ENCODE measurements at places on chromosomes 16 and 17.

DNA sequence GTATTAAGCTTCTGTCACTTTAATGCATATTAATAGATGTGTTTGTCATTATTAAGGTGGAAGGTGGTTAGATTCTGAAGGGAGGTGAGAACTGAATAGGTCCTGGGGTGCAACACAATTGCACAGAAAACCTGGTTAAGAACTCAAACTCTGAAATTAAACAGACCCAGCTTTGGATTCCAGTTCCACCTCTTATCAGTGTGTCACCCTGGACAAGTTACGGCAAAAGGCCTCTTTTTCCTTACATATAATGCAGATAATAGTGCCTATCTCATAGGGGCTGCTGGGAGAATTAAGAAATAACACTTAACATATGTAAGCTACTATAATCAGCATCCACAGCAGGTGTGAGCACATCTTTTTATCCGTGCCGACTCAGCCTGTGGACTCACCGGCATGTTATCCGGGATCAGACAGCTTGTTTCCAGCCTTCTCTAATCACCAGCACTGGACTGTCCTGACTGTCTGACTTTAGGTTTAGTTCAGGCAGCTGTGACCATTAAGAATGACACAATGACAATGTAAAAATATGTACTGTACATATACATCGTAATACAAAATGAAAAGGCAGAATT is 31.4 kb downstream of the TEX2 start:
- no peak for DNase-seq

GRCh38 chr16:73848993-73849392 is 447.6 kb upstream of the PSMD7 start:
- no peak for DNase-seq

DNA sequence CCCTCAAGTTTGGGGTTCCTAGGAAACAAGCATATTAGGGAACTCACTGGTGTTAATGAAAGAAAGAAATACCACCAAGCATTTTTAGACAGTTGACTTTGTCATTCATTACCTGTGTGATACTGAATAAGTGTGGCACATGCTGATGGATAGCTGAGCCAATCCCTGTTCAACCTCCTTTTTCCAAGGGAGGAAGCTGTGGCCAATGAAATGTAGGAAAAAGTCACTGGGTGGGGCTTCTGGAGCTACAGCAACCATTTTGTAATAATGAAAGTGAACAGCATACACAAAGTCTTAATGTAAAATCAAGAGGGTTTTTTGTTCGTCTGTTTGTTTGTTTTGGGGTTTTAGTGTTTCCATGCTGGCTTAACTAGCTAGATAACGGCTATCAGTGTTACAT is 254.3 kb upstream of the SALL1 start:
- DNase-seq, result no peak

GRCh38 chr16:20829536-20829935 is 23.2 kb downstream of the REXO5 start:
- no peak for DNase-seq

DNA sequence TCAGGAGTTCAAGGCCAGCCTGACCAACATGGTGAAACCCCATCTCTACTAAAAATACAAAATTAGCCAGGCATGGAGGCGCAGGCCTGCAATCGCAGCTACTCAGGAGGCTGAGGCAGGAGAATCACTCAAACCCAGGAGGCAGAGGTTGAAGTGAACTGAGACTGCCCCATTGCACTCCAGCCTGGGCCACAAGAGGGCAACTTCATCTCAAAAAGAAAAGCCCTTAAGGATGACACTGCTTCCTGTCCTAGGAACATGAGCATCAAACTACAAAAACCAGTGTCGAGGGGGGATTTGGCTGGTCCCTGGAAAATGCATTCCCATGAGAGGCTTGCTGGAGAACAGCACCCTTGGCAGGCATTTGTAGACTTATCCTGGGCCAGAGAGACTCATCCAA is 449.5 kb upstream of the PSMD7 start:
- DNase-seq, result no peak

- no peak for DNase-seq
Observed at GRCh38 chr16:49505556-49505955, 132.0 kb downstream of the C16orf78 start.

GRCh38 chr17:16818821-16819683 is 129.0 kb downstream of the CCDC144A start:
- no peak for DNase-seq

DNA sequence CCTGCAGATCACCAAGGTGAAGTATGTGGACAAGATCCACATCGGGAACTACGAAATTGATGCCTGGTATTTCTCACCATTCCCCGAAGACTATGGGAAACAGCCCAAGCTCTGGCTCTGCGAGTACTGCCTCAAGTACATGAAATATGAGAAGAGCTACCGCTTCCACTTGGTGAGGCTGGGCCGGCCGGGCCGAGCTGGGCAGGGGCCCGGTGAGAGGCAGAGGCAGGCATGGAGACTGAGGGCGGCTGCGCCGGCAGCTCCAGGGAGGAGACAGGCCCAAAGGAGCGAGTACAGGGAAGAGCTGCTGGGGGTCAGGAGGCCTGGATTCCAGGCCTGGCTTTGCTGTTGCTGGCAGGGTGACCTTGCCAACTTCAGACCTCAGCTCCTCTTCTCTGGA is 8.3 kb downstream of the PRSS8 start:
- DNase-seq, result no peak

DNA sequence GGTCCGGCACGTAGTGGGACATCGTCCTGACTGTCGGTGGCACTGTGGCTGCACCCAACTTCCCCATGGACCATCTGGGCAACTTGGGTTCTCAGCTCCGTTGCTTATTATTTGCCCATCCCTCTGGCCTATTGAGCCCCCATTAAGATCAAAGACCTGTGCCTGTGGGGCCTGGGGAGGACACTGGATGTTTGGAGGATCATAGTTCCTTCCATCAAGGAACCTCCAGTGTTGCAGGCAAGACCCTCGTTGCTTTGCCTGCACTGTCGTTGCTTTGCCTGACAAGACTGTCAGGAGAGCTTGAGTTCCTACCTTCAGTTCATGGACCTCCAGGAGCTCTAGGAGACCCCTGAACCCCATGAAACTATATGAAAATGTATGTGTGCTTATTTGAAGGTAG is 127.2 kb downstream of the CCDC144A start:
- DNase-seq, result no peak

DNA sequence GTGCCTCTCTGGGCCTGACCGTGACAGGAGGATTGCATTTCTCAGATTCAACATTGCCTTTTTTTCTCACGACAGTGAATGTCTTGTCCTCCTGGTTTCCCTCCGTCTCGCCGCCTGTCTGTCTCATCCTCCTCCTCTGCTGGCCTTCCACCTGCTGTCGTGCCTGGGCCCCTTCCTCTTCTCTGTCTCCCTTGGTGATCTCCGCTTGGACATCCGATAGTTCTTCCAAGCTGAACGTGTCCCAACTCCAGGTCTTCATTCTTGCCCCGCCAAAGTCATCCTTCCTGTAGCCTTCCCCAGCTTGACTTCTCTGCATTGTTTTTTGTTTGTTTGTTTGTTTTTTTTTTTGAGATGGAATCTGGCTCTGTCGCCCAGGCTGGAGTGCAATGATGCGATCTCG is 79.4 kb downstream of the RAP1GAP2 start:
- no peak for DNase-seq
